A673 (cell line): ENCODE measurements at places on chromosomes 4 and X. TPM values are rescaled to one million over a fixed set of nuclear protein-coding genes. Genes with fewer than 3 reads are reported as not detected.

DRP2 gene
- 0.45 and 0.68 TPM in 2 replicates for total RNA-seq

TRO gene
- total RNA-seq: 24.3 and 28.2 TPM in 2 replicates

ADH1B gene
- total RNA-seq: not detected in 2 replicates

DNA sequence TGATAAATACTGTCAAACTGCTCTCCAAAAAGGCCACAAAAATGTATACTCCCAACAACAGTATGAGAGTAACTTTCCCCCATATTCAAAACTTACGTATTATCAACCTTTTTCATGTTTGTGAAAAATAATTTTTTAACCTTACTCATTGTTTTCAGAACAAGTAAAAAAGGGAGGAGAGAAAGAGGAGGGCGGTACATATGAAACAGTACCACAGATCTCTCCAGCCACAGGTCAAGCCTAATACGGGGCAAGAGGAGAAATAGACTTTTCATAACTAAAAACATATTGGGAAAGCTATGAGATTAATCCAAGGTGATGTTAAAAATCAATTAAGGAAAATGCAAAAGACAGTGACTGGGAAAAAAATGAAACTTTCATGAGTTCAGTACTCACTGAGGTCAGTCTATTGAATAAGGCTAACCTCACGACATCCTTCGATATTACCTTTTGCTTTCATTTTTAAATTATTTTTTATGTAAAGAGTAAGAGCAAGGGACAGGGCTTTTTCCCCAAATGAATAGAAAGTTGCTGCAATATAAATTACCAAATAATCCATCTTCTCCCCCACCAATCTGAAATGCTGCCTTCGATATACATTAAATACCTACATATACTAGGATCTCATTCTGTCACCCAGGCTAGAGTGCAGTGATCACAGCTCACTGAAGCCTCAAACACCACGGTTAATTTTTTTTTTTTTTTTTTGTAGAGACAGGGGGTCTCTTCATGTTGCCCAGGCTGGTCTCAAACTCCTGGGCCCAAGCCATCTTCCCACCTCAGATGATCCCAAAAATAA, 25.3 kb downstream of the FBXW7 start:
- peaks cover 24% of the 10 kb centered on the region for H3K4me1 ChIP-seq
- no peaks in the 10 kb centered on the region for H3K36me3 ChIP-seq
- no peak overlapping the region for H3K27ac ChIP-seq
- no peak overlapping the region for H3K4me3 ChIP-seq
- DNase-seq: no peak
- no peaks in the 10 kb centered on the region for H3K27me3 ChIP-seq

DNA sequence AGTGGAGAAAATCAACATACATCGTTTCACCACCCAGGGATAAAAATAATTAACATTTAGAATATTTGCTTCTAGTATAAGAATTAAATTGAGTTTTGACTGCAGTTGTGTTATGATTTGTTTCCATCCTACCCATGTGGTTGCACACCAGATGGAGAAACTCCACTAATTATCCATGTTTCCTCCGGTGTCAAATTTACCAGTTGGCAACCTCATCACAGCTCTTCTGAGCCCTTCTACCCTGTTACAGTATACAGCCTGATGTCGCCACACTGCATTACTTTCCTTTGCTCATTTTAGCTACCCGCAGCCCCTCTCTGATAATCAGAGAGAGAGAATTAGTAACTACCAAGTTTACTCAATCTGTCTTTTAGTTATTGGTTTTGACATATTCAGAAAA, 411.2 kb downstream of the DTHD1 start:
- no peak overlapping the region for H3K4me3 ChIP-seq
- H3K27me3 ChIP-seq: no peaks in the 10 kb centered on the region
- no peak overlapping the region for H3K27ac ChIP-seq
- H3K36me3 ChIP-seq: no peaks in the 10 kb centered on the region
- no peak for DNase-seq

DNA sequence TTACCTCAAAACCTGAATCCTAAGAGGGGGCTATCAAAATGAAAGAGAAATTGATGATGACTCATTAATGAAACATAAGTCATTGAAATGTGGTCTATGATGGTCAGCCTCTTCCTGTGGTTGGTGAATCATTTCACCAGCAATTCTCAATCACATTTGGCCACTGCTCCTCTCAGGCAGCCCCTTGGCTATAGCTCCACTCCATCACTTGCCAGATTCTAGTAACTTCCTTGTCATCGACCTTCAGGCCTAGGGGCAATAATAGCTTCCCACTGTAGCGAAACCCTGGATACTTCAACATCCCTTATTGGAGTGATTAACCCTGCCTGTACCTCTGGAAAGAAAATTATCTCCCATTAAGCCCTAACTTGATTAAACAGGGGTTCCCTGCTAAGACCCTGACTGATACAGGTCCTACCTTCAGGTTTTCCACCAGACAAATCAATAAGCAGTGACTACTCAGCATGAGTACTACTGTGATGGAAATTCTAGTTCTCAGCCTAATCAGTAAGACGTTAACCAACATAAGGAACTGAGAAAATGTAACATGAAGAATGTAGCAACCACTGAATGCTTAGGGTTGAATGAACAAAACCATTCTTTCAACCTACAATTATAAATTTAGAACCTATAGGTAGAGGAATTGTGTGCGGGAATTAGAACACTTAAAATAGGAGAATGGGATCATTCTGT, 30.4 kb downstream of the ADH7 start:
- no peaks in the 10 kb centered on the region for H3K4me1 ChIP-seq
- DNase-seq: no peak
- H3K27me3 ChIP-seq: no peaks in the 10 kb centered on the region
- no peak overlapping the region for H3K27ac ChIP-seq
- no peak overlapping the region for H3K4me3 ChIP-seq

DNA sequence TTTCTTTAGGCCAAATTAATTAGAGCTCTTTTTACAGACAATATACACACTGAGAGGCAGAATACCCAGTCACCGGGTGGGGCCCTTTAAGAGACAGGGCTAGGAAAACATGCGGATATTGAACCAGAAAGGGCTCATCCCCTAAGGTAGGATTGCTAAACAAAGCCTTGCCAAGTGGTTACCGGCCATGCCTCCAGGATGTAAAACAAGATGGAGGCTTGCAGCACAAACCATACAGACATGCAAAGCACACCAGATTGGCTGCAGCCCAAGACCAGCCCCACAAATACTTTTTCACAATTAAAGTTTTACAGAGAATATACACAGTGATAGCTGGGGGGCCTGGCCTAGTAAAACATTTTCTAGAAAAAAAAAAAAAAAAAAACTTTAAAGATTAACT, 210.0 kb downstream of the KLHL4 start:
- no peak overlapping the region for H3K4me3 ChIP-seq
- DNase-seq: no peak
- no peaks in the 10 kb centered on the region for H3K27me3 ChIP-seq
- no peak overlapping the region for H3K27ac ChIP-seq
- H3K4me1 ChIP-seq: no peaks in the 10 kb centered on the region

DNA sequence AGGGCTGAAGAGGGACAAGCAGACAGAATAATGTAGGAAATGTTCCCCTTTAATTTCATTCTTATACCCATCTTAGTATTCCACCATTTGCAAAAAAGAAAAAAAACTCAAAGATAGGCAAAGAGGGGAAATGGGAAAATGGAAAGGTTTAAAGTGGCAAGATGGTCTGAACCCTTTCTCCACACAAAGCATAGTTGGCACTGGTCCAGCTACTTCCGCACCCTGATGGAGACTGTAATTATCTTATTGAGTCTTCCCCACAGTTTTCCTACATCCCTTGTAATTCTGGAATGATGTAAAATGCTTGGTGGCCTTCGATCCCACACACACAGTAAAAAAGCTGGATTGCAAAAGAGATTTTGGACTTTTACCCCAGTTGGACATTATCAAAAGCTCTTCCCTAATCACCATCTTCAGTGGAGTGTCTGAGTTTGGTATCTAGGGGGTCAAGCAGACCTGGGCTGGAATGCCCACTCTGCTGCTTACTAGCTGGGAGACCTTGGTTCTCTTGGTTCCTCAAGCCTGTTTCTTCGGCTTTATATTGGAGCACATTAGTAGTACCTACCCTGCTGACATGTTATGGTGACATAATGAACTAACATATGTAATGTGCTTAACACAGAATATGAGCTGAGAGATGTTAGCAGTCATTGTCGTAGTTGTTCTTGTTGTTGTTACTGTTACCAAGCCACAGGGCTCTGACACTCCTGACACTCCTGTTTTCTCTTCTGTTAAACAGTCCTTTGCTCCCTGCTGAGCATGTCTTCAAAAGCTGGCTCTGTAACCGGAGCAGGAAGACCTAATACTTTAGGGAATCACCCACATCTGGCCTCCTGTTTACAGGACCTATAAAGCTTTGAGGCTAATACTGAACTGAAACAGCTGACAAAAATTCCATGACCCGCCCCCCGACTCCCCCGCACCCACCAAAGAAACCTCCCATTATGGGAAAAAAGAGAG, 4.7 kb downstream of the SRPX2 start:
- H3K27me3 ChIP-seq: no peaks in the 10 kb centered on the region
- DNase-seq: peak; percentile 50
- H3K4me3 ChIP-seq: no peak overlapping the region
- no peaks in the 10 kb centered on the region for H3K36me3 ChIP-seq
- H3K27ac ChIP-seq: peak overlapping the region; percentile 75
- peaks cover 8% of the 10 kb centered on the region for H3K4me1 ChIP-seq

DNA sequence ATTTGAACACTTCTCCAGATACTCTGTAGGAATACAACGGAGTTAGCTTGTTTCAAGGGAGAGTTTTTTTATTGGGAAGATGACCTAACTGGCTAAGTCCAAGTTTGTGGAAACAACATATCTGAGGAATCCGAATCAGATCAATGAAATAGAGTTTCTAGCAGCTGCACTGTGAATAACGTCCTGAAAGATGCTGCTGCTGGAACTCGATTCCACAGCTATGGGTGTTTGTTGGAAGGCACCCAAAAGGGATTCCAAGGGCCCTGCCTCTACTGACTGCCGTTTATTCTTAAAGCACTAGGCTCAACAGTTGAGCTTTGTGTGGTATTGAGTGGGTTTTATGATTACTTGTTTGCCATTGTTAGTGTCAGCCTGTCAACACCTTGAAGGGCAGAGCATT, 6.6 kb upstream of the GBA3 start:
- no peaks in the 10 kb centered on the region for H3K4me1 ChIP-seq
- H3K36me3 ChIP-seq: no peaks in the 10 kb centered on the region
- H3K4me3 ChIP-seq: no peak overlapping the region
- no peak for DNase-seq
- H3K27ac ChIP-seq: no peak overlapping the region

- no peaks in the 10 kb centered on the region for H3K27me3 ChIP-seq
- DNase-seq: no peak
- no peak overlapping the region for H3K4me3 ChIP-seq
- no peaks in the 10 kb centered on the region for H3K36me3 ChIP-seq
- no peak overlapping the region for H3K27ac ChIP-seq
These were observed 249.8 kb upstream of the MAD2L1 start for GRCh38 chr4:120316416-120316815.

DNA sequence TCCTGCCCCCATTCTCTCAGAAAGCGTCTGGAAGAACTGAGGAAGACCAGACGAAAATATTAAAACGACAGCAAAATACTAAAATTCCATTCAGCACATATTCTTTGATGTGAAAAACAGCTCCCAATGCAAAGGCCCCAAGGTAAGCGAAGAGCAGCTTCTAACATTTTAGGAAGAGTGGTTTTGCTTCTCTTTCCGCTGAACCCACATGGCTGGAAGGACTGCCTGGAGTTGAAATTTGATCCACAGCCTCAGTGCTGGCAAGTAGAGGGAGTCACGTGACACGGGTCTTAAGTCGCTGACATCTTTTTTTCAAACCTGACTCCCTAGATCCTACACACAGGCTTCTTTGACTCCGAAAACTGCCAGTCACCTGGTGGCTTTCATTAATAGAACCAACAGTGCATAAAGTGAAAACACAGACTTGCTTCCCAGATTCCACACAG, at the start of gene FAM13A:
TSS of gene FAM13A (minus strand) at position 233 of the 446 bp plus-strand sequence. CDS start at position 12, 221 bp downstream.
- no peaks in the 10 kb centered on the region for H3K27me3 ChIP-seq
- H3K4me1 ChIP-seq: peaks cover 6% of the 10 kb centered on the region
- no peaks in the 10 kb centered on the region for H3K36me3 ChIP-seq

DNA sequence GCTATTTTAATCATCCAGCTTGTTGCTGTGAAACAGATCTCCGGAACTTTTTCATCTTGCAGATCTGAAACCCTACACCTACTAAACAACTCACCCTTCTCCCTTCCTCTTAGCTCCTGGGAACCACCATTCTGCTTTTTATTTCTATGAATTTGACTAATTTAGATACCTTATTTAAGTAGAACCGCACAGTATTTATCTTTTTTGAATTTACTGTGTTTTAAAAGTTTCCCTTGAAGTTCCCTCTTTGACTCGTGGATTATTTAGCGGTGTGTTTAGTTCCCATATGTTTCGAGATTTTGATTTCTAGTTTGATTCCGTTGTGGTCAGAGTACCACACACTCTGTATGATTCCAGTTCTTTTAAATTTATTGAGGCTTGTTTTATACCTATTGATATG, 44.6 kb downstream of the EIF2S3 start:
- no peaks in the 10 kb centered on the region for H3K36me3 ChIP-seq
- H3K4me1 ChIP-seq: no peaks in the 10 kb centered on the region
- DNase-seq: no peak
- H3K27me3 ChIP-seq: peaks cover 7% of the 10 kb centered on the region
- no peak overlapping the region for H3K27ac ChIP-seq

DNA sequence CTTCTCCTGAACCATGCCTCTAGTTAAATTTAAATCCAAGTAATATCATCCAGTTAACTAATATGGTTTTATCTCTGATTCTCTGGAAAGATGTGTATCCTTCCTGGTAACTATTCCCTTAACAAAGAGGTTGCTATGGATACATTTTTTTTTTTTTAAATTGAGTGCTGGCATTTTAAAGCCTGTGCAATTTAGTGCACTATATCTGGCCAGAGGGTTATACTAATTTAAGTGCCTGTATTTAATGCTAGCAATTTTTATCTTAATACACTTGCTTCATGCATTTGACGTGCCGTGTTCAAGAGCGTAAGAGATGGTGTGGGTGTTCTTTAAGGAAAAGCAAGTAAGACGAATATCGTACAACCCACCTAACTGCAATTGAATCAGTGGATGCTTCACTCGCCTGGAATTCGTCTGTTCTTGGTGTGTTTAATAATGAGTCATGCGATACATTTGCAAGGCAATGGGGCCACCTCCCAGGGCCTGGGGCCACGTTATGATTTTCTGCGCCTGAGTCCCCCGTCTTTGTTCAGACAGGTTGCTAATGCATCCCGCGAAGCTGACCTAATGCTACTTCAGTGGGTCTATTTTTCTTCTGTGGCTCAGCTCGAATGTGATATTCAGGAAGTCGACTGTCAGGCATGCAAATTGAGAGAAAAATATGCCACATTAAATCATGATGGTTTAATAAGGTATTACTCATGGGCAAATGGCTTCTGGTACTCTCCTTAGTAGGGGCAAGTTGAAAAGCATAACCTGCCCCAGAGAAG, 14.2 kb upstream of the MID1 start:
- H3K36me3 ChIP-seq: no peaks in the 10 kb centered on the region
- H3K4me3 ChIP-seq: no peak overlapping the region
- H3K4me1 ChIP-seq: peaks cover 7% of the 10 kb centered on the region
- H3K27ac ChIP-seq: no peak overlapping the region

- peaks cover 16% of the 10 kb centered on the region for H3K4me1 ChIP-seq
- H3K4me3 ChIP-seq: no peak overlapping the region
- DNase-seq: peak; percentile 85
- no peak overlapping the region for H3K27ac ChIP-seq
These were observed 38.3 kb downstream of the NDNF start for GRCh38 chr4:121034017-121034416.
